ENCODE measurements at places on chromosomes 4 and X.

DNA sequence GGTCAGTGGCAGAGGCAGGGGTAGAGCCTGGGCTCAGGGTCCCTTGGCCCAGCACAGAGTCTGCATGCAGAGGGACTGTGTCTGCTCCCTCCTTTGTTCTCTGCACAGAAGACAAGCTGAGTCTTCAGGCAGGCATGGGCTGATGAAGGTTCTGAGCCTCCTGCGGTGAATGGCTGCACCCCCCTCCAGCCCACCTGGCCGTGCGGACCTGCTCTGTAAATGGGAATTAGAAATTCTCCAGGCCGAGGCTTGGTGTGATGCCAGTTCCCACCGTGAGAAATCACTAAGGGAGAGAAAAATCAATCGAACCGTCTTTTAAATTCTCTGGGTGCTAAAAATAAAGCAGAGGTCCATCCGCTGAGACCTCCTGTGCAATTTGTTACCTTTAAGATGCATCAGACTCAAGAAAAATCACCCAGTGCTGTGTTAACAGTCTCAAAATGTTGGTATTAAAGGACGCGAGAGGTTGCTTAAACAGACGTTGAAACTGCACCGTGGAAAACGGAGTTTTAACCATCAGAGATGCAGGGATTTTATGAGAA is 96.0 kb downstream of the WFS1 start:
- DNase-seq: no peak

- no peak for DNase-seq
These were observed 41.7 kb downstream of the VEGFC start for GRCh38 chr4:176751061-176751460.

- DNase-seq: no peak
These were observed 2.2 kb upstream of the C4orf36 start for GRCh38 chr4:86894455-86894854.

DNA sequence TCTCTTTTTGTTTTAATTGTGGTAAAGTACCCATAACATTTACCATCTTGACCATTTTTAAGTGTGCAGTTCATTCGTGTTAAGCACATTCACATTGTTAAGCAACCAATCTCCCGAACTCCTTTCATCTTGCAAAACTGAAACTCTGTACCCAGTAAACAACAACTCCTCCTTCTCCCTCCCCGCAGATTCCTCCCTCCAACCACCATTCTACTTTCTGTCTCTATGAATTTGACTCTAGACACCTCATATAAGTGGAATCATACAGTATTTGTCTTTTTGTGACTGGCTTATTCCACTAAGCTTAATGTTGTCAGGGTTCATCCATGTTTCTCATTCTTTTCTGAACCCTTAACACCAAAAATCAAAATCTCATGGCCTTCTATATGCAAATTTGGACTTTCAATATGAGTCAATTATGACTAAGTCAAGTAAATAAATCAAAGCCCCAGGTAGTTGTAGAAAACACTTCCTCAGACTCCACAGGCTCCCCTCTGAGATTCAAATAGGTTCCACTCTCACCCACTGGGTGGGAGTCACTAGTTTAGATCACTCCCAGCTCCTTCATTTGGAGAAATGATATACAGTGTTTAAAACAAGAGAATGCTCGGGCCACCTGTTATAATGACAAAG is 9.8 kb upstream of the RTL5 start:
- DNase-seq: no peak

- DNase-seq: no peak
These were observed 70.6 kb downstream of the MTMR1 start for GRCh38 chrX:150763810-150764209.
